ENCODE measurements at places on chromosomes 2 and 18. TPM values are rescaled to one million over a fixed set of nuclear protein-coding genes. Genes with fewer than 3 reads are reported as not detected.

DNA sequence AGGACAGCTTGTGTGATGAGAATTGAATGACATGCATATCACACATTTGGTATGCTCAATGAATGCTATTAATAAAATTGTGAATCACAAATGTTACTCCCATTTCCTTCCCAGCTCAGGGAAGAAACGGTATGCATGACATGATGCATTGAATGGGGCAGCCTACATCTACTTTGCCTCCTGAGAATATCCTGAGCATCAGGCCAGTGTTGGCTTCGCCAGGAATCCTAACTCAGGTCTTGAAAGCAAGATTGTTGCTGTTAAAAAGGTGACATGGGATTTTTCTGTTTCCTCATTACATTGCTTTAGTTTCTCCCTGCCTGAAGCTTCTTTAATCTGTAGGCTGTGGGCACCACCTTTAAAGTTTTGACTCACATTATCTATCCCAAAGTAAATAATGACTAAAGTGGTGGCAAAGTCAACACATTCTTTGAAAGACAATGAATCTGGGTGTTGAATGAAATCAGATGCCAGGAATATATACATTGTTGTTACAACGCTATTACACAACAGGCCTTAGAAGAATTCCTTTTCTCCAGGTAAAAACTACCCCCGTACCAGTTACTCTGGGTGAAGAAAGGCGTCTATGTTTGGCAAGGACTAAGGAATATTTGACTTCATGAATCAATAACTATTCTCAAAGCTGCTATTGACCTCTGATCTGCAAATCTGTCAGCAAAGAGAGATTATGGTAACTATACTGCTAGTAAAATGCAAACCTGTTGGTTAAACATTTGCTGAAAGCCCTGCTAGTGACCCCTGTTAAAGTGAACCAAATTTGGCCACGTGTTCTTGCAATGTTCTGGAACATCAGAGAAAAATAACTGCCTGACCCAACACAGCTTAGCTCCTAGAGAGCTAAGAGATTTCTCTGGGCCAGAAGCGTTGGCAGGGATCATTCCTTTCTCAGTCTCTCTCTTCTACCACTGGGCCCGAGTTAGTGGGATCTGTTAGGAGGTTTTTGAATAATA, 30.5 kb upstream of the NEDD4L start:
- DNase-seq, result no peak

DNA sequence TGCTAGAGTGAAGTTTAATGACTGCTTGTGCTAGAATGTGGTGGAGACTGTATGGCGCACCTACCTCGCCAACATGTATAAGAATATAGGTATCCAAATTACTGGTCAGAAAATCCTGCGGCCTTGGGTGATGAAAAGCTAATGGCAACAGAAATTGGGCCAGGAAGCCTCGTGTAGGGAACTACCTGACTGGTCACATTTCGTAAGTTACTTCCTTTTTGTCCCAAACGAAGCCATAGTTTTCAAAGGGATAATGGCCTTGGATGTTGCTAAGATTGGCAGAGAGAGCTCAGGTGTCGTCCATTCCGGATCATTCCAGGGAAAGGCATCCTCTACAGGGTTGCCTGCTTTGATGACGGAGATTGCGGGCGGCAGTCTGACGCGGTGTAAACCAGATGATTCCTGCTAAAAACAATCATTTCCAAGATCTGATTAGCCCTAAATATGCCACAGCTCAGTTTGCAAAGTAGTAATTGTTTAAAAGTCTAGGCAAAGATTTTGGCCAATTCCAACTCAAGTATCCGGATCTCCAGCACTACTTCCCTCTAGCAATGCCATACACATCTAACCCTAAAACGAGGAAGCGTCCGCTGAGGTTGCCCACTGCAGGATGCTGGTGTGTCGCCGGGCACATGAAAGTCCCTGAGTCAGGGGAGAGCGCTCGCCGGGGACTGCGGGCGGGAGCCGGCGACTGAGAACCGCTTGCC, 708 bp upstream of the MALT1 start:
- no peak for DNase-seq

The RBM43 gene
- total RNA-seq, result 6.5 TPM

DNA sequence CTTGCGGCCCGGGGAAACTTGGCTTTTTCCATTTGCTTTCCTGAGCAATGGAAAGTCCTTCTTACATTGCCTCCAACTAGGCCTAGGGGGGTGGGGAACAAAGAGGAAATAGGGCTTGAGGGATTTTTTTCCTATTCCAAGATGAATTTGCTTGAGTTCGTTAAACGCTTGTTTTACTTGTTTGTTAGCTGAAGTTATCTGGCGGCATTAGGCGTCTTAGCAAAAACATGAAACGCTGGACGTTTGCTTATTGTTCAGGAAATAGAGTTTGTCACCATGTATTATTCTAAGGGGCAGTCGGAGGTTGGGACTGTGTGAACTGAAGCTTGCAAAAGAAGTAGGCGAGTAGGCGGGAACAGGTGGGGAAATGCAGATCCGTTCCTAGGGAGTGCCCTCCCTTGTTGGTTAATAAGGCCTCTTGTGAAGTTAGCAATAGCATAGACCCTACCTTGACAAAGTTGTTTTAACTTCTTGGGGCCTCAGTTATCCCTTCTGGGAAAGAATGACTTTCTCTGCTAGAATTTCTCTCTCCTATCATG, 1.9 kb downstream of the CABLES1 start:
- peak; percentile 59 for DNase-seq

Measured in endothelial cell of umbilical vein (primary cell).